Activated CD8-positive, alpha-beta memory T cell treated with anti-CD3 and anti-CD28 coated beads for 4 hours (primary cell): ENCODE measurements at places on chromosomes 12 and 14.

- DNase-seq, result no peak
These were observed 10.5 kb downstream of the ARHGEF25 start for GRCh38 chr12:57621497-57622292.

DNA sequence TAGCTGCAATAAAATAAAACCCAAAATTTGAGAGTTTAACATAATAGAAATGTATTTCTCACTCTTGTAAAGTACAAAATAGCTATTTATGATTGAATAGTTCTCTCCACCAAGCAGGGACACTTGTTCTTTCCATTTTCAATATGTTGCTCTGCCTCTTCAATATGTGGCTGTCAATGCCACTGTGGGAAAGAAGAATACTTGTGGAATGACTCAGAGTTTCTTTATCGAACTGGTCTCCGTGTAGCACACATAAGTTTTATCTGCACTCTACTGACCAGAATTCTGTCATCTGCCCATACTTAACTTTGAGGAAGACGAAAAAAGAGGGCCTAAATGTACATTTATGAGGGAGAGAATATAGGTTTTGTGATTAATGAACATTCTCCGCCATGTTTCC, 256.9 kb downstream of the ATXN7L3B start:
- DNase-seq, result no peak

DNA sequence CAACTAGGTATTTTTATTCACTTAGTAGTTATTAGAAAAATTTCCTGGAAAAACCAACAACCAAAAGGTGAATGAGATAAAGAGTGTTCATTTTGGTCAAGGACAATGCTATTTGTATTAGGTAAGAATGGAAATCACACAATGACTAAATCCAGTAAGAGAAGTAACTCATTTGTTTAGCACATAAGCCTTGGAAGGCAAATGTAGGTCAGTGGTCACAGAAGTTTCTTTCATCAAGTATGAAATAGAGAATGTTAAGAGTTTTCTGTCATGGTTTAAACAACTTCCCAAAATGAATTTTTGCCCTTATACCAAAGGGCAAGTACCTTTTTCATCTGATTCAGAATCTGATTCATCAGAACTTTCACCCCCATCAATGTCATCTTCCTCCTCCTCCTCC, 101.7 kb downstream of the KIF21A start:
- no peak for DNase-seq

DNA sequence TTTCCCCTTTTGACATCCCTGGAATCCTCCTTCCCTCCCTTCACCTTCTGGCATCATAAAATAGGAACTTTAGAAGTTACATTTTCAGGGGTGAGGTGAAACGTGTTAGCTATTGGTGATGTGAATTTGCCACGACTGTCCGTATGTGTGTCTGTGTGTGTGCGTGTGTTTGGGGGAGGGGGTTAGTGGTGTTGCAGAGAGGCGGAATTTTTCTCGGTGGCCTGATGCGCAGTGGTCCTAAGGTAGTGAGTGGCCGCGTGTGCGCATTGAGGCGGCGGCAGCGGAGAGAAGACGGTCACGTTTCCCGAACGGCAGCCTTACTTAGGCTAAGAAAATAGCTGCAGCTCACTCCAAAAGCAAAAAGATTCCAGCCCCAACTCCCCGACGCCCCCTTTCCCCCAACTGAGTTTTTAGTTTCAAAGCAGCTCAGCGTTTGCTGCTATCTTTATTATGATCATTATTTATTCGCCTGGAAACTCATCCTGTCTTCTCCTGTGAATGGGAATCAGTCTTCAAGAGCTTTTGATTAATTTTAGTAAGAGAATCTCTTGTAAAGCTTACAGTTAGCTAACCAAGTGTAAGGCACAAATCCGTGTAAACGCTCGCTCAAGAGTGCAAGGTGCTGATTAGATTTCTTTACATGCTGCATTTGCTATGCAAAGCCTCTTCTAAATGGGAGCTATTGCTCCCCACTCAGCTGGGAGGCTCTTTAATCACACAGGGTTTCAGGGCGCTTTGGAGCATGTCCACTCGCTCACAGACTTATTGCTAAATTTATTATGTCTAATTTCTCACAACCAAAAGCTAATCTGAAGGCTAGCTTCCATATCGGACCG, 4.7 kb downstream of the FLRT2 start:
- DNase-seq, result no peak

- no peak for DNase-seq
These were observed 15.2 kb upstream of the RNASE12 start for GRCh38 chr14:20606190-20606901.

DNA sequence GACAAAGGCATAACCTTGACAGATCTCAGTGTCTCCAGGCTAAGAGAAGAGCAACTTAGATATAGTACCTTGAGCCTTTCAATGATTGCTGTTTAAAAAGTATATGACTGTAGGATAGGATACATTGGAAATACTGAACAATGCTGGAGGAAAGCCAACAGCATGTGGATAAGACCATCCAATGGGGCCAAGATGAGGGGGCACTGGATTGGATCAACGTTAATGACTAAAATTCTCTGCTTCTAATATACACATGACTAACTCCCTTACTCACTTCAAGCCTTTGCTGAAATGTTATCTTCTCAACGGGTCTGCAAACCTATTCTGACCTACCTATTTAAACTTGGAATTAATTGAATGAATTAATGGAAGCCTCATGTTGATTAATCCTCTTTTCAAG, 354.9 kb downstream of the RAD51B start:
- DNase-seq, result no peak

DNA sequence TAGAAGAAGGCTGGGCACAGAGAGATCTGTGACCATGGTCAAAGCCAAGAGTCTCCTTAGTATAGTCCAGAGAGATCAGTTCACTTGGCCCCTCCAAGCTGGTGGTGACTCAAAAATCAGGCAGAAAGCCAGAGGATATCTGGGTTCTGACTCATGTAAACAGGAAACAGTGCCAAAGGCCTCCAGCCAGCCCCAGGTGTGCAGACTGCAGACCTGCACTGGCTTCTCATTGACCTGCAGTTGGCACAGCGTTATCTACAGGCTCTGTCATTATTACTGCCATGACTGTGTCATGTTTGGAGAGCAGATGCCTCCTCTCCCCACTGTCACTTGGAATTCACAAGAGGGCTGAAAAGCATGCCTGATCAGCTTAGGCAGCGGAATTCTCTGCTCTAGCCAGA, 295.7 kb upstream of the PRKD1 start:
- DNase-seq, result no peak

GRCh38 chr14:50926851-50927386, 17.4 kb downstream of the PYGL start:
- no peak for DNase-seq
